ENCODE measurements at places on chromosomes 3 and 15.

DNA sequence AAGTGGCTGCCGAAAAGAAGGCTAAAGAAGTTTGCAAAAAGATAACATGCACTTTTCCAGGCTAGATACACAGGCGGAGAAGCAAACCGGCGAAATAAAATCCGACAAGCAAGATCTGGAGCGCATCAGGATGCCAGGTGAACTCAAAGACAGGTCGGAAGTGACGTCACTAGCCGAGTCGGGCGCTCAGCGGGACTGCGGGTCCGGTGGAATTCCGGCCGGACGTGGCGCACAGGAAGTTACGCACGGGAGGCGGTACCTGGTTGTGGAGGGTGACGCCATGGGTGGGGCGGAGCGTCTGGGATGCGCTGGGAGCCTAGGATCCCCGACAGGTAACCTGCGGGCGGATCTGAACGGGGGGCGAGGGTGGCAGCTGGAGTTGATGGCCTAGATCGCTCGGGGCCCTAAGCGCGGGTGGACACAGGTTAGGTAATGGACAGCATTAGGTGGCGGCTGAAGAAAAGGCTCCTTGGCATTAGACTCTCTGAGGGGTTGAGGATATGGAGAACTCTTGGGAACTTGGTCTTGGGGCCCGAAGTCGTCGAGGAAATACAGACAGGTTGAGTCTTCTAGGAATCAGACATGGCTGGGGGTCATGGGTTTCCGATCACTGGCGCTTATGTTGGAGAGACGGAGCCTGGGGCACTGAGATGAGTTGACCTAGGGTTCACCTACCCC, 29.0 kb upstream of the EHHADH start:
- peak; percentile 94 for DNase-seq

DNA sequence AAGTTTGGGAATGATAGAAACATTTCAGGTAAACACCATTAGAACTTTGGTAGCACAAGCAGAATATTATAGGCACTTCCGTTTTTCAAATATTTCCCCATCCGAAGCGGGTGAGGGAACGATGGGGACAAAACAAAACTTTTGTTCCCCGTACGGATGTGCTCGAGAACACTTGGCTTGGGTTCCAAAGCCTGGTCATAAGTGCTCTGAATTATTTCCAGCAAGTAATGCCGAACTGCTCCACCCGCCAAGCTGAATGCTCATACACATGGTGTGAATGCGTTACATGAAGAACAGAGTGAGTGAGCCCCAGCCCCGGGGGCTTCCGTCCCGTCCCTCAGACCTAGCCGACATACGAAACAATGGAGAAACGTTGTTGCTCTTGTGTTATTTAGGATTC, 438.2 kb upstream of the ARRDC4 start:
- no peak for DNase-seq

- no peak for DNase-seq
These were observed 70.1 kb downstream of the AP4E1 start for GRCh38 chr15:50978580-50978979.

DNA sequence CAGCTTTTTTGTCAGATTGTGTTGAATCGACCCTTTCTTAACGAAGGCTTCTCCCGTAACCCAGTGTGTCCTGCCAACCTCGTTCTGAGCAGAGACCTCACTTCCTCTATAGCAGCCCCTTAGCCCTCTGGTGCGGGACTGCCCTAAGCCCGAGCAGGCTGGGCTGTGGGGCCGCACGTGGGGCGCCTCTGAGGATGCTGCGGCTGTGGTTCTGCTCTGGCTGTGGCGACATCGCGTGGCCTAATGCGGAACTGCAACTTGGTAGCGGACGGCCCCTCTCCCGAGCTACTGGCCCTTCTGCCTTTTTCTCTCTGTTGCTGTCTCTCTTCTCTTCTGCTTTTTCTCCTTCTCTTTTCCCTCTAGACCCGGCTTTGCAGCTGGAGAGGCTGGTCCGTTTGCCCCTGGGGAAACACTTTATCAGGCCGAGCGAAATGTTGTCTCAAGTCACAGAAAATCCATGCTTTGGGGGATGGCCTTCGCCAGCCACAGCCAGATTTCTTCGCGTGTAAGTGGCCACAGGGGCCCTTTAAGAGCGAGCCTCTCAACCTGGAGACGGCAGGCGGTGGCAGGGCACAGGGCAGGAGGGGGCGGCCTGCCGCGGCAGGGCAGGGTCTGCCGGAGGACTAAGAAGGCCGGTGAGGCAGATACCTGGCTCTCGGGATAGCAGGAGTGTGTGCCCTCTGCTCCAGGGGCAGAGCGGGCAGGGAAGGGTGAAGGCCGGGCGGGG, 19.4 kb upstream of the KIF23 start:
- DNase-seq: peak; percentile 71
